Endothelial cell of umbilical vein (primary cell): ENCODE measurements at places on chromosomes 5 and 9. TPM values are rescaled to one million over a fixed set of nuclear protein-coding genes. Genes with fewer than 3 reads are reported as not detected.

The CDK9 gene
- total RNA-seq = 124 and 128 TPM in 2 replicates

The GNPDA1 gene
- total RNA-seq = 49.3 and 52.1 TPM in 2 replicates

The EIF4E1B gene
- total RNA-seq = not detected in 2 replicates

The TMEM8B gene
- 2.5 and 2.9 TPM in 2 replicates for total RNA-seq

The QRFP gene
- total RNA-seq = not detected in 2 replicates

DNA sequence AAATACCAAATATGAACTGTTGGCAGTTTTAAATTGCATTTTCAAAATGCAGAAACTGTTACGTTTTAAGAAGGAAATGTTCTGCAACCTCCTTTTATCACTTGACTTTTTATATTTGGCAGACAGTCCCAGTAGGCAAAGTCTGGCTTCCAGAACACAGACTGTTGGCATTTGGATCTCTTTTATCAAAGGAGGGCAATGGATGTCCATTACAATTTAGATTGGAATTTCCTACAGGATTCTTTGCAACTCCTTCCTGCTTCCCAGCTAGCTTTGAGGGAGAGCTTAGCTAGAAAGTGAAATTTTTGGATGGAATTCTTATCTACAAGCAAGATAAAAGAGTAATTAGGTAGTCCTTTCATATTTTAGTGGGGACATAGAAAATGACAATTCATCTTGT, 142.6 kb downstream of the SLF1 start:
- DNase-seq = no peak

DNA sequence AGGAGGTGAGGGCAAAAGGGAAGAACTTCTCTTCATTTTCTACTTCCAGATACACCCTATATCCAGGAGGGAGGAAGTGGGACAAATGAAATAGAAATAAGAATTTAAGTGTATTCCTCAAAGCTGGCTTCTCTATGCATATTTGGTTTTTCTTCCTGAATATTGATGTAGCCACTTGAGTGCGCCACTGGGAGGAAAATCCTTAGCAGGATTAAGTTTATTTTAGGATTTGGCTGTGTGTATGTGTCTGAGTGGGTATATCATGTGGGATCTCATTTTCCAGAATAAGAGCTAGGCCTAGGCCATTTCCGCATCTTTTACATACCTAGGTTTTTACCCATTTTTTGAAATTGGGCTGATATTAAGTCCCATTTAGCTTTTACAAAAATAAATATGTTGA, 42.5 kb downstream of the MAP1B start:
- DNase-seq = no peak

GRCh38 chr9:37504605-37505004, 18.9 kb downstream of the POLR1E start:
- DNase-seq = no peak

GRCh38 chr9:3746296-3747275, 220.8 kb upstream of the RFX3 start:
- DNase-seq = no peak

DNA sequence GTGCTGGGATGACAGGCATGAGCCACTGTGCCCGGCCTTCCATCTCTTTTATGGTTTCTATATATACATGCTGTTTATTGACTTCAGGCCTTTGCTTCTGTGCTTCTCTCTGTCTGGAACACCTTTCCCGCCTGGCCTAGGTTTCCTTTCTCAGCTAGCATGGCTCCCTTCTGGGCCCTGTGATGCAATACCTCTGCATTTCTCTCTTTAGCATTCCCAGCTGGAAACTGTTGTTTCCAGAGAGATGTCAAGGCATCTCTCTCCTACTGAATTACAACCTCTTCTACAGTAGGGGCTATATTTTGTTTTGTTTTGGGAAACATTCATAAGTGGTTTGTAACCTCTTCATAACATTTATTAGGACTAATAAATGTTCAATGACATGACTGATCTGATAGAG, 57.1 kb downstream of the RPS23 start:
- no peak for DNase-seq
